Activated CD4-positive, alpha-beta memory T cell treated with anti-CD3 and anti-CD28 coated beads for 36 hours (primary cell): ENCODE measurements at places on chromosomes 1 and 21.

- DNase-seq = no peak
Measured at GRCh38 chr1:93426181-93426580, 21.7 kb upstream of the FNBP1L start.

DNA sequence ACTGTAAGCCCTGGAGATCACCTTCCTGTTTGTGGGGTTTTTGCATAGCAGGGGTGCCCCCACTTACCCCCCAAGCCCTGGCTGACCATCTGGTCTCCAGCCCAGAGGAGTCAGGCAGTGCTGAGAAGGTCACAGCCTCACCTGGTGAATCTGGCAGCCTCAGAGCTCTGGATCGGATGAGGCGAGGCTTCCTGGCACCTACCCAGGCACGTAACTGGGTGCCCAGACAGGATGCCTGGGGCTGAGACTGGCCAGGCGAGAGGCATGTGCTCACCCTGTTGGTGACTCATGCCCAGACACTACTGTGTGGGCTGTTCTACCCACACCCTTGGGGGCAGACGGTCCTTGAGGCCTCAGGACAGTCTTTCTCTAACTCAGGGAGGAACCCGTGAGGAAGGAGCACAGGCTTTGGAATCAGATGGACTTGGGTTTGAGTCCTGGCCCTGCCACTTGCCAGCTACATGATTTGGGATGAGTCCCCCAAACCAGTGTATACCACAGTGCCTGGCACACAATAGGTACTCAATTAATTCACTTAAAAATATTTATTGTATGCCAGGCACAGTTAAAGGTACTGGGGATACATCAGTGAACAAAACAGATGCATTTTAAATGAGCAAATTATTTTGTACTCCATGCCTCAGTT, 15.1 kb upstream of the PADI3 start:
- DNase-seq = no peak

DNA sequence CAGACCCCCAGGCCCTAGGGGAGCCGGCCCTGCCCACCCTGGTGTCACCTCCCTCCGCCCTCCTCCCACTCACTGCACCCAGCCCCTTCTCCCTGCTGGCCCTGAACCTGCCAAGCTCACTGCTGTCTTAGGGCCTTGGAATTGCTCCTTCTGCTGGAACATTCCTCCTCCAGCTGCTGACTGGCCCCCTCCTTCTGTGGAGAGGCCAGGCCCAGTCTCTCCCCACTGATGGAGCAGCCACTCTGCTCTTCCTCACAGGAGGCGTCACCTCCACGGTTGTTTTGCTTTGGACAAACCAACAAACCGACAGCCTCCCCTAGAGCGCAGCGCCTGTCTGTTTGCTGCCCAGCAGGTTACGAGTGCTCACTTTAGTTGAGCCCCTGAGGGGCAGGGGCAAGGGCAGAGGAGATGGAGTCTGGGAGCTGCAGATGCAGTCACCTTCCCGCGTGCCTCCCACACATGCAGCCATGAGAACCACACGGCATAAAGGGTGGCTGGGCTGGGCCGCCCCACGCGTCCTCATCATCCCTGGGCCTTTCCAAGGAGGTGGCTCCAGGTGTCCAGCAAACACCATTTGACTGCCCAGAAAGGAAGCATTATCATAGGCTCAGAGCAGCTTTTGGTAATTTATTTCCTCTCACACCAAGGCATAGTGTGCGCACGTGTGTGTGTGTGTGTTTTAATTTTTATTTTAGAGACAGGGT, 9.4 kb downstream of the OXCT2 start:
- DNase-seq = no peak

DNA sequence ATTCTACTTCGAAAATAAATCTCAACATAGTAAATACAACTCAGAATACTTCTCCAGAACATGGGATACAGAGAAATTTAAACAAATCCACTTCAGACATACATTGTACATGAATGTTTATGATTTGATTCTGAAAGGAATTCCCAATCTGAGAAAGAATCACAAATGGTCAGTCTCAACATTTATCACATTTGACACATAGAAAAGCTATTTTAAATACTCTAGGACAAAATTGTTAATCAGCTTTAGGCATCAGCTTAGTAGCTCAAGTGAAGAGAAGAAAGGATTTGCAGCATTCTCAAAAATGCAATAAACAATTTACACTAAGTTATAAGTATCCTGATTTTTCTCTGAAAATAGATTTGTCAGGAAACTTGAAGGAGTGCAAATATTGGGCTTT, 184.8 kb downstream of the PTPRC start:
- DNase-seq = no peak

DNA sequence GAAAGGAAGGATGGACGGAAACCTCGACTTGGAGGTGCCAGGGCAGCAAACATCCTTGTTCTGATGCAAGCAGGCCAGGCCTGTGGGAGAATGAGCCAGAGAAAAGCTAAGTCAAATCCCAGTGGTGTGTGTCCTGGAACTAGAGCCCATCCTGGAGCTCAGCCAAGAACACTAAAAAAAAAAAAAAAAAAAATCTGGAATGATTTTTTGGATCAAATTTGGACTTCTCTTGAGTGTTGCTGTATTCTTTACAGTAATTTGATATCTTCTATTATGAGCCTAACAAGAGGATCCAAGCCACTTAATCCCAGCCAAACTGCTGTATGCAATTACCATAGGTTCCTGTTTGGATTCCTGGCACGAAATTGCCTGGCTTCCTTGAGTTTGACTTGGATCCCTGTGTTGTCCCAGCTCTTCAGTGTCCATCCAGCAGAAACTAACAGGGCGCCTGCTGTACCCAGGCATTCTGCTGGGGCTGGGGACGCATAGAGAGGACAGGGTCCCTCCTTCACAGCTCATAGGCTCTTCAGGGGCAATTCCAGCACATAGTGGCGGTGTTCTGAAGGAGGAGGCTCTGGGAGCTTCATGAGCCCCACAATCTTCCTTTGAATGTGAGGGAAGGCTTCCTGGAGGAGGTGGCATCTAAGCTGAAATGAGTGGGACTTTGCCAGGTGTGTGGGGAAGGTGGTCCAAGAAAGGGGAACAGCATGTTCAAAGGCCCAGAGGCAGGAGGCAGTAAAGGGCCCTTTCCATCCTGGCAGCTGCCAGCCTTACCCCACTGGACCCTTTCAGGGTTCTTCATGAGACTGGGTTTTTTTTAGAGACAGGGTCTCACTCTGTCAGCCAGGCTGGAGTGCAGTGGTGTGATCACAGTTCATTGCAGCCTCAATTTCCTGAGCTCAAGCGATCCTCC, 24.7 kb downstream of the EPHX1 start:
- DNase-seq = no peak

GRCh38 chr1:46513536-46513935, 23.9 kb downstream of the DMBX1 start:
- no peak for DNase-seq

DNA sequence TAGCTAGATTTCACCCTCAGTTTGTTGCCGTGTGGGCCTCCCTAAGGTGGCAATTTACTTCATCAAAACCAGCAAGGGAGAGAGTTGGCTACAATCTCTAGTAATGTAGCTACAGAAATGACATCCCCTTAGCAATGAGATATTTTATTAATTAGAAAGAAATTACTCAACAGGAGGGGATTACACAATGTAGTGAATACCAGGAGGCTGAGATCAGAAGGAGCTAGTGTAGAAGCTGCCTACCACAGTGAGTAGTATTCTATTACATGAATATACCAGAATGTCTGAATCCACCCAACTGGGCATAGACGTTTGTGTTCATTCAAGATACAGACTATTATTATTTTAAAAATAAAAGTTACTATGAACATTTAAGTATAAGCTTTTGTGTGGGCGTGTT, 868.2 kb upstream of the CXADR start:
- DNase-seq = no peak

DNA sequence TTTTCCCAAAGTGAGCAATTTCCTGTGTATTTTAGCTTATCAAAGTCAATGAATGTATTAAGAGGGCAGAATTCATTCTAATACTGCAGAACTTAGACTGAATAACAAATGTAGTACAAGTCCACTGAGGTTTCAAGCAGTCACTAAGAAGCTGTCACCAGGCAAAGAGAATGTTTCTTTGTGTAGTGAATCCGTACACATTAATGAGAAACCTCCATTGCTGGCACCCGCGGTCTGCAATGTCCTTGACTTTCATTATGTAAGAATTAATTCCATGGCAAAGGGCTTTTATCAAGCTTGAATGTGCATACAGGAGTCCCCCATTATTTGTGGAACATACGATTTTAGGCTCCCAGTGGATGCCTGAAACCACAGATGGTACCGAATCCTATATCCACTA, 719.5 kb upstream of the TMPRSS15 start:
- DNase-seq = no peak

DNA sequence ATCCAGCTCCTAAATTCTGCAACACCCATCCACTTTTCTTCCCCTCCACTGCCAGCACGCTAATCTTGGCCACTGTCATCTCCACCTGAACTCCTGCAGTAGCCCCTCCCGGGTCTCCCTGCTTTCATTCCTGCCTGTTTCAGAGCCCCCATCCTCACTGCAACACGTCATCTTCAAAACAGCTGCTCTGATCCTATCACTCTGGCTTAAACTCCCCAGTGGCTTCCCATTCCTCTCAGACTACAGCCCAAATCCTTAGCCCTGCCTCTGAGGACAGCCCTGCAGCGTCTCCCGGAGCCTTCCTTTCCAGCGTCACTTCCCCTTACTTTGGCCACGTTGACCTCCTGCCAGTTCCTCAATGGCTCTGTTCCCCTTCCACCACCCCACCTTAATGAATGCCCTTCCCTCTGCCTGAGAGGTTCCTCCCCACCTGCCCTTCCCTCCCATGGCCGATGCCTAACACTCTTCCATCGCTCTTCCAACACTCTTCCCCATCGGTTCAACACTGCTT, 22.9 kb upstream of the IFNAR2 start:
- DNase-seq = no peak

DNA sequence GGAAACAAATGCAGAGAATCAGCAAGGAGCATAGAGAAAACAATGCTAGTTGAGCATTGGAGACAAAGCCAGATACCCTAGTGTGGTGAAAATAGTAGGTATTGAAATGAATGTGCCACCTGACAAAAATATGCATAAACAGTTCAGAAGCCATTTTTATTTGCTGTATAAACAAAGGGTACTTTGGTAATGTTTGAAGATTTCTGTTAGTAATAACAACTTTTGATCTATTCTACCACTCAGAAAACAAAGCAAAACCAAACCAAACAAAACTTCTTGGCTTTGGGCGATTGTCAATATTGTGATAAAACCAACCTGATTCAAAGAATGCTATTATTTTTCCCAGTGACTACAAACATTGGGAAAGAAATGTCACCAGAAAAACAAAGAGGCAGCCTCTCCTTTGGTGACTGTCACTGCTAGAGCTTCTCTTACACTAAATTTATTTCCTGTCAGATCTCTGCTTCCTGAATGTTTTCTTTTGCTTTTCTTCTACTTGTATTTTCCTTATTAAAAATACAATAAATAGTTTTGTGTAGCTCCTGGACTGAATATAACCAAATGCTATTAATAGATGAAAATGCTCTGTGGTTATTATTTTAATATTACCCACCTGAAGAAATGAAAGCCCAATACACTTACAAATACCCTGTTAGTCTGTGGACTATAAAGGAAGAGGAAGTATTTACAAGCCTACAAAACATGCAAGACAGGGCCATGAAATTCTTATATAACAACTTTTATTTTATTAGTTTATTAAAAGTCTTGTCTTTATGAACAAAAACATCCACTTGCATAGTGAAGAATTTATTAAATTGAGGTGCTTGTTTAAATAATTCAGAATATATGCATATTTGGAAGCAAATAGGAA, 5.7 kb downstream of the ATP6V1G3 start:
- DNase-seq = no peak

DNA sequence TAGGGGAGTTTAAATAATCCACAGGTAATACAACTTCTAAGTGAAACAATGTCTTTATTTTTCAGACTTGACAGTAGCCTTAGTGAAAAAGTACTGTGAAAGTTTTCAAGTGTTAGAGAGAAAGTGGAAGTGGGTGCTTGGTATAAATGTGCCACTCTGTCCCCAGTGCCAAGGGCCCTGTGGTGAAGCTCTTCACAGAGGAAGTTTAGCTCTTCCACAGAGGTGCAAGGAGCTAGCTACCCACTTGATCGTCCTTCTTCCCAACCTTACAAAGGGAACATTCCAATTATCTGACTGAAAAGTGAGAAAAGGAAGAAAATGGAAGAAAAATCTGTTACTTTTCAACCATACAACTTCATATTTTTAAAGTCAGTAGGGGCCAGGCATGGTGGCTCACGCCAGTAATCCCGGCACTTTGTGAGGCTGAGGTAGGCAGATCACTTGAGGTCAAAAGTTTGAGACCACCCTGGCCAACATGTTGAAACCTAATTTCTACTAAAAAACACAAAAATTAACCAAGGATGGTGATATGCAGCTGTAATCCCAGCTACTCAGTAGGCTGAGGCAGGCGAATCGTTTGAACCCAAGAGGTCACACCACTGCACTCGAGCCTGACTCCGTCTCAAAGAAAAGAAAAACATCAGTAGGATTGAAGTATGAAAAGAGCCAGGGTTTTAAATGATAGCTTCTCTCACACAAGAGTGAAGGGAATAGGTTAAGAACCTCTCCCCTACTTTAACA, 41.0 kb upstream of the PTPRC start:
- no peak for DNase-seq

GRCh38 chr1:160167580-160167979, 16.2 kb downstream of the ATP1A4 start:
- no peak for DNase-seq

DNA sequence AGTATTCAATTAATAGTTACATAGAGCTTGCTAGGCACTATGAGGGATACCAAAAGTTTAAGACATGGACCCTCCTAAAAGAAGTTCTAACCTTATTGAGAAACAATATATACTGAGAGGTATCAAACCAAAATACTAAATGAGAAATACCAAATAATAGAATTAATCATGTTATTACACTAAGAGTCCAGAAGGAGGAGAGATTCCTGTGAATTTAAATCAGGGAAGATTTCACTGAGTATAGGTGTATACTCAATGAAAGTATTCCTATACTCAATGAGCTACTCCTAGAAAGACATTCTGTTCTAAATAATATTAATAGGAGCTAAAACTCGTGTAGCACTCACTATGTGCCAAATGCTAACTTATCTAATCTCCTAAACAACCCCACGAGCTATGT, 9.4 kb downstream of the CR1L start:
- no peak for DNase-seq

GRCh38 chr1:193157360-193157759, 29.1 kb downstream of the B3GALT2 start:
- no peak for DNase-seq
